Caki2 (cell line): ENCODE measurements at places on chromosomes 6 and 20. TPM values are rescaled to one million over a fixed set of nuclear protein-coding genes. Genes with fewer than 3 reads are reported as not detected.

DNA sequence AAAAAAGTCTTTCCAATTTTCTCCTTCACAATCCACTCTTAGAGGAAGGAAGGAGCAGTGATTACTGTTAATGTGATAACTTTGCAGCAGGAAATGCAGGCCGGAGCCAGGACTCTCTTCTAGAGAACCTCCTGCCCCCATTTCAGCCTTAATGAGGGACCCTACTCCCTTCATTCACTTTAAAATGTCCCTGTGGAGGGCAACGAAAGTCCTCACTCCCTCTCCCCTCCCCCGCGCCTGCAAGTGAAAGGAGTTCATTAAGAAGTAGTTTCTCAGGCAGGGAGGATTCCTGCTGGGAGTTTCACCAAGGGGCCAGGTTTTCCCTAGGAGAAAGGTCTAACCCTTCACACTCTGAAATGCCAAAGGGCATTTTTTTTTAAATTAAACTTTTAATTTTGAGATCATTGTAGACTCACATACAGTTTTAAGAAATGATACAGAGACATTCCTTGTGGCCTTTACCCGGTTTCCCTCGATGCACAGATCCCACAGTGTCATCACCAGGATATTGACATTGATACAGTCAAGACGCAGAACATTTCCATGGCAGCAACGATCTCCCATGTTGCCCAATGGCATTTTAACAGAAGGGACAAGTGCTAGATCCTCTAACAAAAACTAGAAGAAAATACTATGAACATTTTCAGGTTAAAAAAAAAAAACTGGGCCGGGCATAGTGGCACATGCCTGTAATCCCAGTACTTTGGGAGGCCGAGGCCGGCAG is 6.8 kb upstream of the COMMD7 start:
- no peak for DNase-seq

DNA sequence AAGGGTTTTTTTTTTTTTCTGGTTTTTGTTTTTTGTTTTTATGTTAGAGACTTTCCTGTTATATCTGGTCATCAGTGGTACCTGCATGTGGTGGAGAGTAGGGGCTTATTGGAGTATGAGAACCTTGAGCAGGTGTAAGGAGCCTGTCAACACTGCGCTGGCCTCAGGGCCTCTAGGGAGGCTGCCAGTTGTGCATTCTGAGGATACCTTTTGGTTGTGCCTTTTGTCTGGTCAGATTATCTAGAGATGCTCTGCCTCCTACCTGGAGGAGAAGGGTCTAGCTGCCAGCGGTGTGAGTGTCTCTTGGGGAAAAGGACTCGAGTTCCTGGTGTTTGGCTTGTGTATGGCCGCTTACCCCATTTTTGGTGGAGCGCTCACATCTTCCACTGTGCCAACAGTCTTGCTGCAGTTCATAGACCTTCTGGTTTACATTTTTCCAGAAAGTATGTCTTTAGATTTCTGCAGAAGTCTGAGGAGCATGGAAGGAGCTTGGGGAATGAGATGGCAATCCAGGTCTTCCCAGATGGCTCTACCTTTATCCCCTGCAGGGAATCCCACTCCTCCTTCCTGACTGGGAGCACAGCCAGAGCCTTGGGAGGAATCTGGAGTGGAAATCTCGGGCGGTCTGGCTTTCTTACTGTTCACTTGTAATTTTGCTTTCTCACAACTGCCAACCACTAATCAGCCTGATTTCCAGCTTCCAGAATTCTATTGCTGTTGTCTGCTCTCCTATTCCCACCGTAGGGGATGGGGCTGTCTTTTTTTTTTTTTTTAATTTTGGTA is 49.9 kb downstream of the PTPN1 start:
- DNase-seq = no peak

GRCh38 chr6:11392778-11393507 is 144.6 kb upstream of the TMEM170B start:
- DNase-seq = peak; percentile 54

- no peak for DNase-seq
Observed at GRCh38 chr6:34063651-34064050, 82.2 kb downstream of the GRM4 start.

DNA sequence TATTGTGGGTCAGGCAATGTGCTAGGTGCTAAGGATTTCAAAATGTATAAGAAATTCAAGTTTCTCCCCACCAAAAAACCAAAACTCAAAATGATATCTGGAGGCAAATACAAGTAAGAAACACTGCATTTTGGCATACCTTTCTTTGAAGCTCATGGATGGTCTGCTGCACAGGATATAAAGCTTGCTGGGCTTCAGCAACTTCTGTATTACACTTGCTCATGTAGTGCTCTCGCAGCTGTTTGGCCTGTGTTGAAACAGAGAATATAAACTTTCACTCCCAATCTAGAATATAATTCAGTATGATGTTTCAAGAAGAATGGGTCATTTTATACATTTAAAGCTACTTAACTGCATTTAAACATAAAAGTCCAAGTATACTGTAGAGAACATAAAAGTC is 39.6 kb downstream of the SHPRH start:
- DNase-seq = no peak

- DNase-seq = no peak
Observed at GRCh38 chr6:163023700-163024099, 295.9 kb downstream of the PACRG start.

DNA sequence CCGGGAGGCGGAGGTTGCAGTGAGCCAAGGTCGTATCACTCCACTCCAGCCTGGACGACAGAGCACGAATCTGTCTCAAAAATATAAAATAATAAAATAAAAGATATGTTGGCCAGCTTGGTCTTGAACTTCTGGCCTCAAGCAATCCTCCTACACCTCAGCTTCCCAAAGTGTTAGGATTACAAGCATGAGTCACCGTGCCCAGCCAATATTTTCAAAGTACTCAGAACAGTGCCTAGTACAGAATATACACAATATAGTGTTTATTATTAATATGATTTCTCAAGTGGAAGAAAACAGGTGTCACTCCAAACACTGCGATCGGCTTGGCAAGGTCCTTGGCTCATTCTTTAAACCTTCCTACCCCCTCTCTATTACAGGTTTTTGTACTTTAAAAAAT is 3.1 kb downstream of the FAM210B start:
- DNase-seq = no peak

DNA sequence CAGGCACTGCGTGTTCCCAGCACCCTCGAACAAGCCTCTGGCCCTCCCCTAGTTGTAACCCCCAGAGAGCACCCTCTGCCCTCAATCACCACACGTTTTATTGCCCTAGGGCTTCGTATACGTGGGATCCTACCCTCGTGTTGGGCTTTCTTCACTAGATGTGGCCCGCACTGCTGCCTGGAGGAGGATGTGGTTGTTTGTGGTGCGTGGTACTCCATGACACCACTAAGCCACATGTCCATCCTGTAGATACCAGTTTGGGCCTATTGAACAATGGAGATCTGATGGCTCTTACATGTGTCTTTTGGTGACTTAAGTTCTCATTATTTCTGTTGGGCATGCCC is 17.0 kb downstream of the SLC2A4RG start:
- no peak for DNase-seq

- no peak for DNase-seq
Observed at GRCh38 chr20:13322621-13323020, 101.5 kb downstream of the ISM1 start.

DNA sequence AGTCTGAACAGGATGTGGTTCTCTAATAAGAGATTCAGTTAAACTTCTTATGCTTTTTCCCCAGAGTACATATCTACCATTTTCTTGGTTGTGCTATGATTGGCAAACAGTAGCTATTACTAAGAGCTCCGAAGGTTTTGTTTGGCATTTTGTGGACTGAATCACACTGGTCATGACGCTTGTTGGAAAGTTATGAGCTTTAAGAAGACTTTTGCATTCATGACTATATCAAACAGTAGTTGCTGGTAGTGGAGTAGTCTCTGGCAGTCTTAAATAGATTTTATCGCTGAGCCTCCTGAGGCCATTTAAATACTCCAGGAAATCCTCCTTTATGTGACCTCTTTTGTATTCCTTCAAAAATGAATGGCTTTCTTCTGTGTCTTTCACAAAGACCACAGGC is 40.8 kb downstream of the CCDC170 start:
- DNase-seq = no peak

DNA sequence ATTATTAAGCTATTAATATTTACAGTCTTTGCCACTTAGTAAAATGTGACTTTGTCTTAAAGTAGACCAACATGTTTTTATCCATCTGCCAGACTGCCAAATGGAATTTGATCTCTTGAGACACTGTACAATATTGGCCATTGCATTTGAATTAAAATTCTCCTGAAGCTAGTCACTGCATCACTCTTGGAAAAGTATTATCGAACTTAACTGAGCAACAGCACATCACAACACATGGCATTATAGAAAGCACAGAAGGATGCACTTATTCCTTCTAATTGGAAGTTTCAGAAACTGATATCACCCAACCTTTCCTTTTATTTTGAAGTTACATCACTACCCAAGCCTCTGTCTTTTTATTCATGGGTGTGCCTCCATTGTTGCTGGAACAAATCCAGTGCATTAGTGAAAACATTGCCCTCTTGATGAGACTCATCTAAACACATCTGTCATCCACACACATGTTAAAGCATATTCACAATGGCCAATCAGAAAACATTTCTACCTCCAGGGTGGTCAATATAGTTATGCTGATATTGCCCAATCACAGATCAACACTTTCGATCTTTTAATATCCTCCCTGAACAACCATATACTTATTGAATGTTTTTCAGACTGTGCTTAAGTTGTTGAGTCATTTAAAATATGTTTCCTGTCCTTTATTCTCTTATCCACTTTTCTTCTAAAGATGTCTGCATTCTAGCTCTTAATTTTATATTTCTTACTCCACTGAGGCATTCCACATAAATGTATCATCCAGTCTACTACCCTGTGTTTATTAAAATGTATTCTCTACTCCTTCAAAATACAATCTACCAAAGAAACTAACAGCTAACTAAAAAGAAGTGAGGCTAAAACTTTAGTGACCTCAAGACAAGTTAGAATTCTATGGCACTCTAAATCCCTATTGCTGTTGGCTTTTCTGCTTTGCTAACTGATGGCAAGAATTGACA is 535.0 kb downstream of the RFPL4B start:
- no peak for DNase-seq

DNA sequence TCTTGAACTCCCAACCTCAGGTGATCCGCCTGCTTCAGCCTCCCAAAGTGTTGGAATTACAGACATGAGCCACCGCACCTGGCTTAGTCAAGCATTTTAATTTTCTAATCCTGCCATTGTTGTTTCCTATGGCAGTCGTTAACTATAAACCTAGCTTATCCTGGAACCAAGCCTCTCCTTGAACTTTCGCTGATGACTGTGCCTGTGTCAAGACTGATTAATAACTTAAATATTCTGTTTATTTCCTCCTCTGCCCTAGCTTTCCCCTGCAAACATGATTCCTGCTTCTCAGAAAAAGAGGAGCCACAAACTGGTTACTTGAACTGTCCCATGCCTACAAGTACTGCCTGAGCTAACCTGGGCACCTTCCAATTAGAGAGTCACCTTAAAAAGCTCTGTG is 1.5 kb downstream of the VNN1 start:
- DNase-seq = peak; percentile 73

- DNase-seq = no peak
Observed at GRCh38 chr20:38875175-38875993, 50.8 kb upstream of the FAM83D start.

GRCh38 chr20:59246691-59247400 is 53.6 kb upstream of the EDN3 start:
- DNase-seq = no peak

DNA sequence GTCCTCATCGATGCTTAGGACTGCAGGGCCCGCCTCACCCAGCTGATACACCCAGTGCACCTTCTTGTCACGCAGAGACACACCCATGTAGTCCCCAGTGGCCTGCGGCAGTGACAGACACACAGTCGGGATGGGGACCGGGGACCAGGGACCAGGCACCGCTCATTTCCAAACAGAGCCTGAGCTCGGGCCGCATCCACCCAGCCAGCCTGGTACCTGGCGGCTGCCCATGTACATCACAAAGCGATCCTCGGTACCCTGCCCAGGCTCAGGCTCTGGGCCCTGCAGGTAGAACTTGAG is 11.5 kb downstream of the ADRM1 start:
- DNase-seq = no peak

DNA sequence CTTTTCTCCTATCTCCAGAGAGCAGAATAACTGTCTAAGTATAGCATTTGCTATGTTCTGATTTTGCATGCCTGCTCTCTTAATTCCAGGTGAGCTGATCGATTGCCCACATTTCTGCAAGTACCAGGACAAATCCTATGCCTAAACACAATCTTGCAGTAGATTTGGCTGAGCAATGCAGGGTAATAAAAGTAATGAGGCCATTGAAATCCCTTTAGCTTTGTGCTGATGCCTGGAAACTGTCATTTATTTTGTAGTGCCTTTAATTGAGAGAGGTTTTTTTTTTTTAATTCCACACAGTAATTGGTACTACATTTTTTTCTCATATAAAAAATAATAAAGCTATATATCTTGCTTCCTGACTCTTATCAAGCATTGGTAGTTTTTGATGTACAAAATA is 252.3 kb downstream of the NKAIN2 start:
- no peak for DNase-seq

DNA sequence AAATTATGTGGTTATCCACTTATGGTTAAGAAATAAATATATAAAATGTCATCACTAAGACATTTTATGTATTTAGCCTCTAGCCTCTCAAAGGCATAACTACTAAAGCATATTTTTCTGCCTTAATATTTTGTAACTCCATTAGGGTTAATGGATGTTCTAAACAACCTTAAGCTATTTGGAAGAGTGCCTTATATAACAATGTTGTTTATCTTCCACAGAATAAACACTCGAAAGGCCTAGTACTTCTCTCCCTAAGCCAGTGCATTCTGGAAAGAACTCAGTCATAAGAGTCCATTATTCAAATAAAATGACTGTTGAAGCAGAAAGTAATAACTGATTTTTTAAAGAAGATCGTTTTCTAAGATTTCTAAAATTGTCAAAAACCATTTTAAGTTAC is 15.0 kb upstream of the PRIM2 start:
- DNase-seq = no peak

- no peak for DNase-seq
Observed at GRCh38 chr6:33658982-33659689, 38.0 kb downstream of the ITPR3 start.

DNA sequence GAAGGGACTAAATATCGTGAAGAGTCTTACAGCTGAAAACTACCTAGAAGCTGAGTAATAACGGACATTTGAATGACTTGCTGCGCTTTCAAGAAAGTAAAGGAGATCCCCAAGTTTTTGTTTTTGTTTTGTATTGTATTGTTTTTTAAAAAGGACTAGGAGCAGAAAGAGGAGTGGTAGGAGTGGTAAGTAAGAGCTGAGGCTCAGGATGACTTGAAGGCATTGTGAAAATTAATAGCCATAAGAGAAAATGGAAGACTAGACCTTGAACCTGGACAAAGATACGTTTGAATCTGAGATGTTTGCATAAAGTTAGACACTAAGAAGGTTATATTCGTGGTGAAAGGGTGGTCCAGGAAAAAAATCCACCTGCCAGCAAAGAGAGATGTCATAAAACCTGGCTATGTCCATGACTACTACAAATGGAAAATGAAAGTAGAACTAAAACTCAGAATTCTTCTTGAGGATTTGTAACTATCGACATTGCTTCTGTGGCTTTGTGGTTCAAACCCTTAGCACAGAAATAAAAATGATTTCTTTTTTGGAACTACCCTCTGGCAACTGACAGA is 824.8 kb upstream of the FLRT3 start:
- no peak for DNase-seq

- DNase-seq = no peak
Observed at GRCh38 chr6:161545741-161546140, 271.9 kb upstream of the AGPAT4 start.

Gene KHDRBS2
- not detected in 2 replicates for total RNA-seq

Gene TP53RK
- 9.4 and 23.4 TPM in 2 replicates for total RNA-seq

Gene SDHAF4
- 7.1 and 9.8 TPM in 2 replicates for total RNA-seq

Gene ROMO1
- total RNA-seq = 280 and 455 TPM in 2 replicates

Gene ZBTB12
- total RNA-seq = 5.5 and 9.3 TPM in 2 replicates

Gene THBS2
- total RNA-seq = not detected in 2 replicates
